Cardiac muscle cell (in vitro differentiated cells and primary cell): ENCODE measurements at places on chromosomes 12 and 14. TPM values are rescaled to one million over a fixed set of nuclear protein-coding genes. Genes with fewer than 3 reads are reported as not detected.

Gene DEPDC4
- 1.5 and 1.6 TPM in 2 replicates for total RNA-seq

Gene E2F7
- total RNA-seq, result 1.4 and 3.7 TPM in 2 replicates

Gene DIO2
- 0.11 and 0.66 TPM in 2 replicates for total RNA-seq

Gene RIPK3
- total RNA-seq, result 0.24 TPM in 1 of 2 replicates, not detected in the other

Gene SLC25A47
- not detected in 2 replicates for total RNA-seq

Gene JKAMP
- 52.0 and 57.8 TPM in 2 replicates for total RNA-seq

Gene ANKRD33
- total RNA-seq, result 0.30 TPM in 1 of 2 replicates, not detected in the other

Gene FAM181A
- not detected in 2 replicates for total RNA-seq

Gene SLC2A14
- total RNA-seq, result 0.07 TPM in 1 of 2 replicates, not detected in the other

Gene C12orf60
- total RNA-seq, result 0.56 and 1.0 TPM in 2 replicates

Gene KCNJ8
- 9.7 and 11.4 TPM in 2 replicates for total RNA-seq

Gene TMEM106C
- total RNA-seq, result 100 and 102 TPM in 2 replicates

Gene GPX2
- total RNA-seq, result not detected in 2 replicates

Gene SERPINA5
- total RNA-seq, result not detected in 2 replicates

Gene CLEC4C
- total RNA-seq, result not detected in 2 replicates

Gene GDF3
- total RNA-seq, result not detected in 2 replicates

Gene SOX5
- total RNA-seq, result 11.9 and 29.4 TPM in 2 replicates

Gene KRT71
- total RNA-seq, result not detected in 2 replicates

Gene EPYC
- total RNA-seq, result not detected in 2 replicates

Gene KLRK1
- total RNA-seq, result 0.07 TPM in 1 of 2 replicates, not detected in the other

Gene MMP19
- total RNA-seq, result 0.39 TPM in 1 of 2 replicates, not detected in the other

Gene TMEM229B
- 0.09 and 0.42 TPM in 2 replicates for total RNA-seq

Gene APOF
- not detected in 2 replicates for total RNA-seq

Gene TESPA1
- total RNA-seq, result not detected in 2 replicates

Gene TMEM253
- total RNA-seq, result 0.46 and 1.2 TPM in 2 replicates

Gene SERPINA4
- not detected in 2 replicates for total RNA-seq

Gene PZP
- total RNA-seq, result not detected in 2 replicates

Gene SLCO1A2
- total RNA-seq, result 0.39 and 1.8 TPM in 2 replicates

Gene PIWIL1
- not detected in 2 replicates for total RNA-seq

Gene MRPL42
- 24.0 and 41.5 TPM in 2 replicates for total RNA-seq

Gene LRRC10
- total RNA-seq, result 33.5 and 44.0 TPM in 2 replicates

Gene AKAP5
- 0.63 and 1.3 TPM in 2 replicates for total RNA-seq

Gene RASAL1
- 0.32 and 0.33 TPM in 2 replicates for total RNA-seq

Gene DERA
- 15.2 and 23.9 TPM in 2 replicates for total RNA-seq

Gene ASCL1
- not detected in 2 replicates for total RNA-seq

Gene NFE2
- total RNA-seq, result 4.9 and 9.9 TPM in 2 replicates

Gene SLC7A8
- 9.2 and 14.1 TPM in 2 replicates for total RNA-seq

Gene FAM222A
- 35.5 and 42.9 TPM in 2 replicates for total RNA-seq

Gene NAV3
- 2.1 and 9.0 TPM in 2 replicates for total RNA-seq

Gene ITPK1
- total RNA-seq, result 38.7 and 42.9 TPM in 2 replicates

Gene TSPAN8
- total RNA-seq, result not detected in 2 replicates

Gene NKX2-1
- not detected in 2 replicates for total RNA-seq

Gene GOLGA3
- total RNA-seq, result 40.4 and 50.8 TPM in 2 replicates

Gene ZC2HC1C
- 2.5 and 8.2 TPM in 2 replicates for total RNA-seq

Gene CLEC12A
- total RNA-seq, result not detected in 2 replicates

Gene SART3
- 75.9 and 145 TPM in 2 replicates for total RNA-seq

Gene RNASE7
- not detected in 2 replicates for total RNA-seq

Gene TAS2R19
- total RNA-seq, result 1.8 and 3.5 TPM in 2 replicates

Gene ACRBP
- total RNA-seq, result 0.99 and 2.8 TPM in 2 replicates

Gene FSCB
- 0.04 TPM in 1 of 2 replicates, not detected in the other for total RNA-seq

Gene HOXC11
- not detected in 2 replicates for total RNA-seq

Gene WSCD2
- total RNA-seq, result 4.1 and 7.0 TPM in 2 replicates

Gene NOXRED1
- total RNA-seq, result 0.06 and 0.07 TPM in 2 replicates

Gene PRIMA1
- 2.6 and 5.7 TPM in 2 replicates for total RNA-seq
